Activated CD8-positive, alpha-beta memory T cell treated with anti-CD3 and anti-CD28 coated beads for 1 hour (primary cell): ENCODE measurements at places on chromosomes 1 and 21.

DNA sequence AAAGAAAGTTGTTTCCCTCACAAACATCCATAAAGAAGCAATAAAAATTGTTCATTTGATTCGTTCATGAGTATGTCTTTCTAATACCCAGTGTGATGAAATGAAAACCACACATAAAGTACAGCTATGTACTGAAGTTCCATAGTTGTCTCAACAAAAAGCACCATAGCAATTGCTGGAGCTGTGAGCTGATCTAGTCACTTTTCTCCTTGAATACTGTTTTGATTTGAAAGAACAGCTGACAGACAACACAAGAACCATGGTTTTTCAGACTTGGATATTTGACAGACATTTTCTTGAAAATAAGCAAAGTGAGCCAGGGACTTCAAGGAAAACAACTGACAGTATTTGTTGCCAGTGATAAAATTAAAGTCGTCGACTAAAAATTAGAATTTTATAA is 237.1 kb upstream of the PLD5 start:
- no peak for DNase-seq

- DNase-seq = no peak
Measured at GRCh38 chr1:5480906-5481305, 511.3 kb downstream of the NPHP4 start.

- no peak for DNase-seq
Measured at GRCh38 chr1:178345238-178345637, 151.5 kb downstream of the CLEC20A start.

DNA sequence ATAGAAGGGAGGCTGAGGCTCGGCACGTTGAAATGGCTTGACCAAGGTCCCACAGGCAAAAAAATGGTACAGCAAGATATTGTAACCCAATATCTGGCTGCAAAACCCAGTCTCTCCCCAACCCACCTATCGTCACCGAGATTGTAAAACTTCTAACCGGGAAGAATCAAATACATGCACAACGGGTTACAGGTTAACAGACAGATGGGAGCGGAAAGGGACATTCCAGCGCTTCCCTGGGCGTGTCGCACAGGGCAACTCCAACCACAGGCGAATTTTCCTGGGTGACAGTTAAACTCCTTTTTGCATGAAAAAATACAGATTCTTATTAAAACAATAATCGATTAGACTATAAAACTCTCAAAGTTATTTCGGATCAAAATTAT is 31.8 kb upstream of the JUN start:
- no peak for DNase-seq

DNA sequence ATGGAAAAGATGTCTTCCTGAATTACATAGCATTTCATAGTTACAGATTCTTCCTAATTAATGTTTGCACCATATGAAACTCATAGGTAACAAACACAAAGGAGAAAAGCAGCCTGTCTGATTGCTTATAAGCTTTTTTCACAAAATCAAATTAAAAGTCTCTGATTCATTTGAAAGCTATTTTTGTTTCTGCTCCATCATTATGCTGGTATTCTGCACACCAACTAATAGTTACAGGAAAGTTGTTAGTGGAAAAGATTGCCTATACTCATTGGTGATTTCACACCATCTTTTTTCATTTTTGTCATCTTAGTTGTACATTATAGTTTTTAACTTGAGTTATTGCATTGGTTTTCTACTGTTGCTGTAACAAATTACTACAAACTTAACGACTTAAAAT is 70.0 kb downstream of the PRKAA2 start:
- DNase-seq = no peak

DNA sequence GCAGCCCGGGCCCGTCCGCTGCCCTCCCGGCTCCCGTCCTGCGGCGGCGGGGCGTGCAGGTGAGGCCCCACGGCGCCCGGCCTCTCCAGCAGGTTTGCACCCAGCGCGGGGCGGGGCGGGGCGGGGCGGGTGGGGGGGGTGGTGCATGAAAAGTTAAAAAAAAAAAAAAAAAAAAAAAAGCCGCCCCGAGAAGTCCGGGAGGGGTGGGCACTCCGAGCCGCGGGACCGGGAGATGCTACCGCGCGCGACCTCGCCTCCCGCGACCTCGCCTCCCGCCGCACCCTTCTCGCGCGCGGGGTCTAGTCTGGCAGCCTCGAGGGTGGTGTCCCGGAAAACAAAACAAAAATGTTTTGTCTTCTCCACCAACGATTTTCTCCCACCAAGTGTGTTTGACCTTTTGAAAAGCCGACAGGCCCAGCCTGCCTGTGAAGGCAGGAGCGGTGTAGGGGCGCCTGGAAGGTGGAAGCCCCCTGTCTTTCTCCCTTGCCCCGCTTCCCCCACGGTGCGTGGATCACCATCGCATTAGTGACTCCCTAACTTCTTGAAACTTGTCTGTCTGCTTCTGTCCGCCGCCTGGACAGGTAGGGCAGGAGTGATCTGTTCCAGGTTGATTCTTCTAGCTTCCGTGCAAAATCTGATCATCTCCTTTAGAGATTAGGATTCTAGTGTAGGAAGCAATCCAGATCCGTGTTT is 569 bp downstream of the RCAN3 start:
- no peak for DNase-seq

DNA sequence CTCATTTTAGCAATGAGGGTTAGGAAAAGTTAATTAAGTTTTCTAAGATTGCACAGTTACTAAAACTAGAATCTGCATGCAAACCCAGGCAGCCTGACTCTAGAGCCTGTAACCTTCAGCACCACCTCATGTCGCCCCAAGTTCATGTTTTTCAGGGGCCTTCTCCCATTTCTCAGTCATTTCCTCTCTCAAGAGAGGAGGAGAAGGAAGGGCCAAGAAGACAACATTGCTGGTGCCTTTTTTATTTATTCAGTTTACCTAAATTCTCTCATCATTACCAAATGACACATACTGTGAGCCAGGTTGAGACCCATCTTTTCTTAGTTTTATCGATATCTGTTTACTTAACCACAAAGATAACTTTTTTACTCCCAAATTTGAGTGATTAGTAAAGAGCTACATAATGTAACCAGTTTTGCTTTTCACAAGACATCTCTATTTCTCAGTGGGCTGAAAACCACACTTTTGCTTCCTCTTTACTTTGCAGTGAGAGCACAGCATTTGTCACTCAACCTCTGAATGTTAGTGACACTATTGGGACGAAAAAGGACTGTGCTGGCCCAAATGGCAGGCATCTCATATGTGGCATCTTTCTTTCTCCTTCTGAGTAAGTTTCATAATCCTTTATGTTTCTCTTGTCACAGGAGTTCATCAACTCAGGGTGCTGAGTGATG is at the start of gene CD101:
CD101 (plus strand) TSS at position 507 of the 674 bp plus-strand sequence; CDS start at position 565, 58 bp downstream.
- DNase-seq = no peak

- DNase-seq = no peak
Measured at GRCh38 chr1:81679942-81680341, 120.8 kb upstream of the ADGRL2 start.

GRCh38 chr1:200693327-200693726 is 23.6 kb upstream of the DDX59 start:
- DNase-seq = no peak
